ENCODE measurements at places on chromosomes 2 and 18.

DNA sequence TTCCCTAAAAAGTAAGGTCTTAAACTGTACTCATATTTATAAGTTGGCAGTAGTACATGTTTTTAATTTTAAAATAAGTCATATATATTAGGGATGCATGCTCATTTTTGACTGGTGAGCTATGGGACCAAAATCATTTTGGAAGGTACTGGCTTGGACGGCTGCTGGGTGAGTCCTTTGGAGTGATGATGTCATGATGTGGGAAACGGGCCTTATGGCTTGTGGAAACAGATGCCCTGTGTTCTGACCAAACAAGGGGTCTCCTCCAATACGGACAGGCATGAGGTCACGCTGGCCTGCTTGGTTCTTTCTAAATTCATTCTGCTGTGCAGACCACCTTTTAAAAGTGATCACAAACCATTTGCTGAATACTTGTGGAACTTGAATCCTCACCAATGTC is 109.2 kb upstream of the MGAT5 start:
- no peak for DNase-seq

- DNase-seq, result no peak
These were observed 85.4 kb upstream of the ZEB2 start for GRCh38 chr2:144605231-144605840.

GRCh38 chr18:65768120-65768778 is 17.4 kb downstream of the CDH7 start:
- no peak for DNase-seq

- no peak for DNase-seq
These were observed 286.8 kb downstream of the ARL6IP6 start for GRCh38 chr2:153005071-153005730.

GRCh38 chr2:233823731-233824121 is 30.6 kb downstream of the HJURP start:
- DNase-seq, result no peak
